ENCODE measurements at places on chromosomes 5 and 9.

DNA sequence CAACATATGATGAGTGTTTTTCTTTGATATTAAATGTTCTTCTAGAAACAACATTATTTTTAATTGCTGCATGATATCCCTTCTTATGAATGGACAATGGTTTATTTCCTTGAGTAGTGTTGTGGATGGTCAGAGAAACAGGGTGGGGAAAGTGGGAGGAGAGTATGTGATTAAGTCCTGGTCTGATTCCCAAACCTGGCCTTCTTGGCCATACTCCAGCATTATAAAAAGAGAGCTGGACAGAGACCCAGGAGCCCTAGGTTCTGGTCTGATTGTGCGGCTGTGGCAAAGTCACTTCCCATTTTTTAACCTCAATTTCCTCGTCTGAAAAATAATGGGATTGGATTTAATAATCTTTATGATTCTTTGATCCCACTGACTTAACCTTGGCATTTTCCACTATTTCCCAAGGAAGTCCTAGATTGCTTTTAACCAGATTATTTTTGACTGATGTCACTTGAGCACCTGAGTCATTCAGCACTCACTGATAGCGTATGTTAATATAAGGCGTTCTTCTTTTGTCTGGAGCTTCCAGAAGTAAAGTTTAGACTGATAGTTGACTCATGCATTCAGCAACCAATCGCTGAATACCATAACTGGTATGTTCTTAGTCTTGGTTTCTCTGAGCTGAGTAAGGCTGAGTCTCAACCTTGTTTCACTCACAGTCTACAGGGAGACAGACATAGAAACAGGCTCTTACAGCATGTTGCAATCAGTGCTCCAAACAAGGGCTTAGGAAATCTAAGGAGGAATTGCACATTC is 26.2 kb downstream of the OSMR start:
- no peak for DNase-seq

- peak; percentile 35 for DNase-seq
These were observed 111.8 kb downstream of the CAVIN4 start for GRCh38 chr9:100689635-100690034.

DNA sequence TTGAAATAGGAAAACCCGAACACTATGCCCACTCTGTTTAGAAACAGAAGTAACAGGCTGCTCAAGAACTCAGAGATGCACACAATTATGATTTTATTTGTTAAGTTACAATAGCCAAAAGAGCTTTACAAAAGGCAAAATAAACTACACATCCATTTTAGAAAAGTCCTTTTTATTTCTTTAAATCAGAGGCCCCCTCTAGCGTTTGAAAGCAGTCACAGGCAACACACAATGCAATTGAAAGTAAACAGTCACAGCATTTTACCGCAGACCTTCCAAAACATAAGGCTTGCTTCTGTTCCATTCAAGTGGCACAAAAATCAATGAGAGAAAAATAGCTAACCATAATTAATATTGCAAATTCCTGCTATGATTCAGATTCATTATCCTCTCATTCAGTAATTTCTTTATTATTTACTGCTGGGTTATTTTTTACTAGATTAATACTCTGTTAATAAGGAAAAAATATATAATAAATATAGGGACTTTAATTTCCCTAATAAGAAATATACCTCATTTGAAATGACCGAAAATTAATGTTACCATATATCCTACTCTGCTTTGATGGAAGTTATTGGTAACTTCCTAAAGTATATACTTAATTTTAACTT is 78.3 kb downstream of the CEP120 start:
- DNase-seq = no peak

GRCh38 chr5:14251733-14252132 is 108.6 kb downstream of the TRIO start:
- no peak for DNase-seq

- DNase-seq = no peak
These were observed 196.4 kb downstream of the TLE4 start for GRCh38 chr9:79768194-79768593.

GRCh38 chr5:132601071-132601728 is 44.4 kb downstream of the RAD50 start:
- DNase-seq = no peak

DNA sequence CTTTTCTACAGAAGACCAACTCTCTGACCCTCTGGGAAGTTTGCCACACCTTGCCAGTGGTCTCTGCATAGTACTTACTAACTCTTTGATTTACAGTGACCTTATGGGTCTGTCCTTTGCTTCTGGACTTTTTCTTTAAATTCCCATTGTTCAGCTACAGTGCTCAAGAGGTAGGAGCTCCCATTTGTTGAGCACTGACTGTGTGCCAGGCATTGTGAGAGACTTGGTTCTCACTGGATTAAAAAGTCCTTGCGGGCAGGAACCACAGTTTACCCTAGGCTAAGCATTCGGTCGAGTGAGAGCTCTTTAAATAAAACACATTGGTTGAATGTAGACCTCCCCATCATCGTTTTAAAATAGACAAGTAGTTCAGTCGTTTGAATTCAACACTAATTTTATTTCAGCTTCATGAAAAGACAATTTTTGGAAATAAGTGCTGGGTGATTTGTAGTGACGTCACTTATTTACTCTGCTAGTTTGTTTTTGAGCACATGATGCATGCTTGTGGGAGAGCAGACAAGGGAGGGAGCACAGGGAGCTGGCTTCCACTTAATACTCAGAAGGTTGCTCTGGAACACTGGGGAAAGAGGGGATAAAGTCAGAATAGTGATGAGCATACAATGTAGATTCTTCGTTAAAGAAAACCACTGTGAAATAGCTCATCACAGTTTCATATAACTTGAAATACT is 27.1 kb downstream of the RASGRF2 start:
- DNase-seq = no peak

DNA sequence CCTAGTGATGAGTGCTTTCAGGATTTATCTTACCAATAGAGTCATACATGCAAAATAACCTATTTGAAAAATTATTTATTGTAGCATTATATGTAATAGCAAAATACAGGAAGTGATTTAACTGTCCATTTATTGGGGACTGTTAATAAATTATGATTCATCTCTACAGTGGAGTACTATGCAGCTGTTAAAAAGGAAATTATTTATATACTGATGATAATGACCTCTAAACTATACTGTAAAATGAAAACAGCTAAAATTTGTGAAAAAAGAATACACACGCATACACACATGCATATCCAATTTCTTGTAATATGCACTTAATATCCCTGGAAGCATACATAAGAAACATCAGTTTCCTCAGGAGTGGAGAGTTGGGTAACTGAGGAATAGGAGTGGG is 58.0 kb upstream of the PALM2AKAP2 start:
- no peak for DNase-seq

GRCh38 chr5:38347896-38348295 is 89.5 kb downstream of the EGFLAM start:
- DNase-seq = no peak

DNA sequence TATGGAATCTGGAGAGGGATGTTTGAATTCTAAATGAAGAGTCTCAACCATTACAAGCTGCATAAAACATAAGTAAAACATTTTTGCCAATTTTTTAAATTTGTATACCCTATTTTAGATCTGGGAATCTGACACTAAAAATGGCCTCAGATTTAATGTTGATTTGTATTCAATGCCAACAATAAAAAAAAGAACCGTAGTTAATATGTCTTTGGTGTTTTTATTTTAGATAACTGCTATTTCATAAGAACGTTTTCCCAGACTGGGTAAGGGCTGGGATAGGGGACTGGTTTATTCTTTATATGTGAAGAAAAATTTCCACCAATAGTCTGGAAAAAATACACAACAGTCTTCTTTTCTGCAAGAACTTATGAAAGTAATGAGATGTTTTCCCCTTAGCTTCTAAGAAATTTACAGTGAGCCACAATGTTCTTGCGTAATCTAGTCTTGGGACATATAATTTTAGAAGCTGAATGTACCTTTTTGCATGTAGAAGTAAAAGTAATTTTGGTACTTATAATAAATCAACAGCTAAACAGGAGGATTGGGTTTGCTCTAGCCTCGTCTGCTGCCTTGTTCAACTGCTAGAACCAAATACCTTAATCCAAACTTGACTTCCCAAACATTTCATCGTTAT is 244.6 kb upstream of the EFNA5 start:
- no peak for DNase-seq

- no peak for DNase-seq
These were observed 428.8 kb downstream of the CAAP1 start for GRCh38 chr9:26463837-26464236.

- no peak for DNase-seq
These were observed 44.7 kb downstream of the LRSAM1 start for GRCh38 chr9:127495884-127496555.

GRCh38 chr9:69023650-69024049 is 9.7 kb upstream of the PRKACG start:
- DNase-seq = no peak

DNA sequence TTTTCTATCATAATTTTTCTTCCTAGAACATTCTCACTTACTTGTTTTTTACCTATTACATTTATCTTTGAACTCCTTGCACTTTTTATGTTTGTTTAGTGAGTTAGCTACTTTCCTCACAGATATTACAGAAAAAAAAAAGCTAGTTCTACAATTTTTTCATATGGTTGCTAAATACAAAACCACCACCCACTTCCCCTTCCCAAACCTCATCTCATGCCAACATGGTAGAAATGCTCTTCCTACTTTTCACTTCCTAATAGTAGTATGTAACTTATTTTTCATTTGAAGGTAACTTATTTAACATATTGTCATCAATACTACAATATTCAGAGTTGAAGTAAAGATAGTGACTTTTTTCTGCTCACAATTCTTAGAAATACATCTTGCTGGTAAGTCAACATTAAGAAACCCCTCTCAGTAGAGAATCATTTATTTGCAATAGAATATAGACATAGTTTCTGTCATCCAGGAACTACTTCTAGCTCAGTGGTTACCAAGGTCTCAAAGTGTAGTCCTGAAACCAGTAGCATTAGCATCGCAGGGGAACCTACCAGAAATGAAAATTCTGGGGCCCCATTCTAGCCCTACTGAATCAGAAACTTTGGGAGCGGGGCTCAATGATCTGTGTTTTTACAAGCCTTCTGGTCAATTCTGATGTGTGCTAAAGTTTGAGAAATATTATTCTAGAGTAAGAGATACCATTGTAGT is 1124.6 kb downstream of the DTWD2 start:
- no peak for DNase-seq

DNA sequence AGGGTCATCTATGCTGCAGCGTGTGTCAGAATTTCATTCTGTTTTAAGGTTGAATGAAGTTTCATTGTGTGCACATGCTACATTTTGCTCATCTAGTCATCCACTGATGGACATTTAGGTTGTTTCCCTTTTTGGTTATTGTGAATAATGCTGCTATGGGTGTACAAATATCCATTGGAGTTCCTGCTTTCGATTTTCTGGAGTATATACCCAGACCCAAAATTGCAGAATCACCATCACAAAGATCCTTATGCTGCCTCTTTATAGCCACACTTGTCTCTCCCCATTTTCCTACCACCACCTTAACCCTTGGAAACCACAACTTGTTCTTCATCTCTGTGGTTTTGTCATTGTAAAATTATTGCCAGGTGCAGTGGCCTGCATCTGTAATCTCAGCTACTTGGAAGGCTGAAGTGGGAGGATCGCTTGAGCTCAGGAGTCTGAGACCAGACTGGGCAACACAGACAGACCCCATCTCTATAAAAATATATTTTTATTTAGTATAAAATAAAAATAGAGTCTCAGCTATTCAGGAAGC is 166.2 kb downstream of the HSD17B3 start:
- DNase-seq = no peak

- no peak for DNase-seq
These were observed 11.6 kb upstream of the CLTB start for GRCh38 chr5:176427971-176428370.

DNA sequence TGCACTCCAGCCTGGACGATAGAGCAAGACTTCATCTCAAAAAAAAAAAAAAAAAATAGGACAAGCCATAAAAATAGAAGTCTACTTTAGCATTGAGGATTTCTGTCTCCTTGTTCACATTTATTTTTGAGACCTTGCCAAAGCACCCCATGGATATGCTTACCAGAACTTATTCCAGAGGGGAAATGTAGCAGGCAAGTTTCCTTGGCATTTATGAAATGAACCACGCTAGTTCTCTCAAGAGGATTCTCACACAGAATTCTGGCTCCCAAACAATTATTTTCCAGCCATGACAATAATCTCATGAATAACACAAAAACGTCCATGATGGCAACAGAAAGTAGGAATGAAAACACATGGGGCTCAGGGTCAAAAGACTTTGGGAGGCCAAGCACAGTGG is 23.4 kb upstream of the GPX8 start:
- DNase-seq = no peak

- no peak for DNase-seq
These were observed 61.5 kb downstream of the MAMDC2 start for GRCh38 chr9:70105147-70105546.

- DNase-seq = no peak
These were observed 173.7 kb upstream of the POU5F2 start for GRCh38 chr5:93915142-93915553.

GRCh38 chr9:32398207-32398606 is 13.8 kb downstream of the ACO1 start:
- no peak for DNase-seq

GRCh38 chr9:94697972-94698581 is 28.4 kb upstream of the AOPEP start:
- DNase-seq = no peak

GRCh38 chr9:121220996-121221663 is 19.5 kb upstream of the RAB14 start:
- DNase-seq = no peak

- DNase-seq = no peak
These were observed 14.1 kb downstream of the TDRD7 start for GRCh38 chr9:97425973-97426336.

DNA sequence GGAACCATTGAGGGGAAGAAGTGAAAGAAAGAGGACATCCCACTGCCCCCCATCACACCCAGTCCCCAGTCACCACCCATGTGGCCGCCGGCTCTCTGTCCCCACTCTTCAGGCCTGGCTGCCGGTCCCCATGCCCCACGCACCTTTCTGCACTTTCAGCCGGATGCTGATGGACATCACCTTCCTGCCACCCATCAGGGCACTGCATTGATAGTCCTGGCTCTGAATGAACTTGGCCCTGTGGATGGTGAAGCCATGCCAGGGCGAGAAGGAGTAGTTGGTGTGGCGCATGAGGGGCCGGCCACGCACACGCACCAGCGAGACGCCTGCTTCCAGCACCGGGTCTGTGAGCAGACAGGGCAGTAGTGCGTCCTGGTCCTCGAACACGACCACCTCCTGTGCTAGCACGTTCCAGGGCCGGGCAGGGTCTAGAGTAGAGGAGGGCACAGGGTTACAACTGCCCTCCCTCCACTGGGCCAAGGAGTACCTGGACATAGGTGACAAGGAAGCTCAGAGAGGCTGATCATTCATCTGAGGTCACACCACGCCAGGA is 6.4 kb downstream of the CSF1R start:
- DNase-seq = no peak

Measured in activated naive CD8-positive, alpha-beta T cell treated with anti-CD3 and anti-CD28 coated beads for 36 hours (primary cell).